ENCODE measurements at places on chromosomes 16 and 17.

GRCh38 chr16:86618431-86619238 is 40.3 kb downstream of the FOXL1 start:
- DNase-seq: no peak

GRCh38 chr16:2838928-2839327 is 8.8 kb downstream of the ZG16B start:
- DNase-seq: no peak

- no peak for DNase-seq
These were observed 15.7 kb upstream of the CCL1 start for GRCh38 chr17:34378664-34379101.

GRCh38 chr16:56275801-56276200 is 84.5 kb downstream of the GNAO1 start:
- DNase-seq: no peak
